ENCODE measurements at places on chromosomes 6 and 20.

GRCh38 chr6:166940643-166941068, 15.7 kb downstream of the RNASET2 start:
- no peak for DNase-seq

DNA sequence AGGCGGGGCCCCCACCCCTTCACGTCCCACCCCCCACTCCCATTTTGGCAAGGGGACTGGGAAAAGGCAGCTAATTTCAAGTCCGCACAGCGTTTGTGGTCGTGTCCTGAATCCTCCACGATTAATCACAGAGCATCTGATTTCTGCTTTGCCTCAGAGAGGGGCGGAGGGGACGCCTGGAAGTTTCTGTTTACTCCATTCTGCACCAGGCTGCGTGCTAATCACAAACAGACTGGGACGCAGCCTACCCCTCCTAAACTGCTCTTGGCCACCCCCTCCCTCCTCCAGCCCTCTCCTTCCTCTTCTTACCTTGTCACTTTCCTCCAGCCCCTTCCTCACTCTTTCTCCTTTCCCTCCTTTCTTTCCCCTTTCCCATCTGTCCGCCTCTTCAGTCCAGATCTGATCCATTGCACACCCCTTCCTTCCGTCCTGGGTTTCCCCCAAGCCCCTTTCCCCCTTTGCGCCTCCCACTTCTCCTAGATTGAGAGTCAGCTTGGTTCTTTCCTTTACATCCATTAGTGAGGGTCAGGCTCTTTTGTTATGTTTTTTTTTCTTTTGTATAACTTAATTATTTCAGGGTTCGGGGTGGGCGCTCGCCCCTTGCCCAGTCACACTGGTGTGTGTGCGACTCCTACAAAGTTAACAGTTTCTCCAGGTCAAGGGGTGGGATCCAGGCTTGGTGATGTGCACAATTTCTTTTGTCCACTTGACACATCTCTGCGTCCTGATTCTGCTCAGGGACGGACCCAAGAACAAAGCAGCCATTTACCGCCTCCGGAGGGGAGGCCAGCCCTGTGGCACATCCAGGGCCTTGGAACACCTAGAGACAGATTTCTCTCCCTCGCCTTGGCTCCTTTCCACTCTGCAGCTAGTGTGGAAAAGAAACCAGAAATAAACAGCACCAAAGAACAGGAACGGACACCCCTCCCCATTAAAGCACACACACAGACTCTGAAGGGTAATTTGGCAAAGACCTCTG, 520 bp upstream of the RIPOR3 start:
- no peak for DNase-seq

- DNase-seq, result no peak
Observed at GRCh38 chr6:106608080-106608668, 21.1 kb downstream of the RTN4IP1 start.

DNA sequence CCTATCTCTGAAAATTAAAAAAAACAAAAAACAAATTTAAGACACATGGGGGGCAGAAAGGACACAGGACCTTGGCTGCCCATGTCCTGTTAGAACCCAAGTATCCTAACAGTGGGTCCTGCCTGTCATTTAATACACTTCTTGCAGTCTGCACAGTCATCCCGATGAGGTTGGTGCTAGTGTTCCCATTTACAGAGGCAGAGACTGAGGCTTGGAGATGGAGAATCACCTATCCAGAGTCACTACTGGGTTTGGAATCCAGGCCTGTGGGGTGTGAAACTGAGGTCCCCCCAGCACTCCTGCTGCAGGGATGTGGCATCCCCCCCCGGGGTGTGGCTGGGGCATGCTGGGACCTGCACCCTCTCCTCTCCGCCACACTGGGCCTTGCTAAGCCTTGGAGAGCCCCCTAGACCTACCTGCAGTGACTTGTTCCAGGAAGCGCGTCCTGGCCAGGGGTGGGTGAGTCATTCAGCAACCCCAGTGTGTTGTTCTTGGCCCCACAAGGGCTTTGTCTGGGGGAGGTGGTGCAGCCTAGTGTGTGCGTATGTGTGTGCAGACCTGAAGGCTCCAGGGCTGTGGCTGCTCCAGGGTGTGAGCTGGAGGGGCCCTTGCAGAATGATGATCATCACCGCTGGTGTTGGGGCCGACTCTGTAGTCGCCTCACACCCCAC, 49.7 kb downstream of the BCAS4 start:
- DNase-seq, result no peak

GRCh38 chr20:25496968-25497401, 88.3 kb downstream of the NINL start:
- no peak for DNase-seq

Data from cortex of kidney (tissue), 1 donor.